ENCODE measurements at places on chromosomes 2 and 18.

GRCh38 chr2:30180226-30180625, 33.4 kb downstream of the YPEL5 start:
- DNase-seq = no peak

- no peak for DNase-seq
These were observed 109.2 kb upstream of the MAP2 start for GRCh38 chr2:209314653-209315052.

GRCh38 chr2:31517442-31518203, 63.1 kb downstream of the SRD5A2 start:
- no peak for DNase-seq

DNA sequence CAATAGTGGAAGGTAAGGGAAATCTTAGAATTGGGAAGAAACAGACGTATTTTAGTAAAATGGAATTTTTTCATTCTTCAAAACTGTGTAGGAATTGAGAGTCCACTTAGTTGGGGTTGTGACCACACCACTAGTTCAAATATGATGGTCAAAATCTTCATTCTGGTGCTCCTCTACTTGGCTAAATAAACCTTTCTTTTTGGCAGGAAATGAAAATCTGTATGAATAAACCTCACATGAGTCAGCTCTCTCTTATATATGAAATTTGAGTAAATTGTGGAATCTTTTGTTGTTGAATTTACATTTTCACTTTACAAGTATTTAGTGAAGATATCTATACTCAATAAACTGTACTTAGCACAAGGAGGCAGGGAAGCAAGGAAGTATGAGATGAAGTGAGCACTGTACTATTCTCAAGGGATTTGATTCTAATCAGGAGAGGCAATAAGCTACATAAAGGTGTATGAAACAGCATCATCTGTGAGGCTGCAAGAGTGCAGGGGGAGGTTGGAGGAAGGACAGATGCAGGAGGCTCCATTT, 20.5 kb downstream of the IL18R1 start:
- DNase-seq = no peak

DNA sequence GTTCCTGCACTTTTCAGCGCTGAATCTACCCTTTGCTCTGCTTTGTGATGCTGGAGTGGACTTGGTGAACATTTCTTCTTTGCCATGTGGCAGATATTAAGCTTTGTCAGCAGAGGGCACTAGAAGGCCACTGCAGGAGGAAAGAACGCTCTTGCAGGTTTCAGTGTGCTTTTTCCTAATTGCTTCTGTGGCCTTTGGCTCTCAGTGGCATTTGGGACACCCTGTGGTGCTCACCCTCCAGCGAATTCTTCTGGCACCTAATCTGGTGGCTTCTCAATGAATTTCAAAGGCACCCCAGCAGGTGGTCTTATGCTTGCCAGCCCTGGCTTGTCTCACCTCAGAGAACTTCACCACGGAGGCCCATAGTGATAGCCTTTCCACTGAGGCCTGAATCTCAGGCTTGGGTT, 146.7 kb downstream of the MYO3B start:
- no peak for DNase-seq

DNA sequence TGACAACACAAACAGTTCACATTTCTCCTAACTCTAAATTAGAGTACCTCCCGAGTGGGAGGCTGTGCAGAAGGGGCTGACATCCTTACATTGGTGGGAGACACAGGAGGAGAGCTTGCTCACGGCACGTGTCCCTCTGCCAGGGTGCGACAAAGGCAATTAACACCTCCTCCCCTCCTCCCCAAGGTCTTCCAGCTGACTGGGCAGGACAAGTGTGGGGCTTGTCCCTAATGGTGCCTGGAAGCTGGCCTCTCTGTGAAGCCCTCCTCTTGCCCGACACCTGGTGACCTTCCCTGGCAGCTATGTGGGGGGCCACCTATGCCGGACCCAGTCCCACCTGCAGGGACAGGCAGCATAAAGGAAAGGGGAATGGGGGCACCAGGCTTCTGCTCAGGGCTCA, 57.0 kb downstream of the FAM168B start:
- no peak for DNase-seq

Data from activated gamma-delta T cell treated with anti-CD3 and anti-CD28 coated beads, Interleukin-2, amount 50 U/mL, for 16 hours (primary cell).